Activated CD4-positive, alpha-beta T cell treated with anti-CD3 and anti-CD28 coated beads, Interleukin-2, amount 50 U/mL, for 24 hours (primary cell): ENCODE measurements at places on chromosomes 6 and 20.

DNA sequence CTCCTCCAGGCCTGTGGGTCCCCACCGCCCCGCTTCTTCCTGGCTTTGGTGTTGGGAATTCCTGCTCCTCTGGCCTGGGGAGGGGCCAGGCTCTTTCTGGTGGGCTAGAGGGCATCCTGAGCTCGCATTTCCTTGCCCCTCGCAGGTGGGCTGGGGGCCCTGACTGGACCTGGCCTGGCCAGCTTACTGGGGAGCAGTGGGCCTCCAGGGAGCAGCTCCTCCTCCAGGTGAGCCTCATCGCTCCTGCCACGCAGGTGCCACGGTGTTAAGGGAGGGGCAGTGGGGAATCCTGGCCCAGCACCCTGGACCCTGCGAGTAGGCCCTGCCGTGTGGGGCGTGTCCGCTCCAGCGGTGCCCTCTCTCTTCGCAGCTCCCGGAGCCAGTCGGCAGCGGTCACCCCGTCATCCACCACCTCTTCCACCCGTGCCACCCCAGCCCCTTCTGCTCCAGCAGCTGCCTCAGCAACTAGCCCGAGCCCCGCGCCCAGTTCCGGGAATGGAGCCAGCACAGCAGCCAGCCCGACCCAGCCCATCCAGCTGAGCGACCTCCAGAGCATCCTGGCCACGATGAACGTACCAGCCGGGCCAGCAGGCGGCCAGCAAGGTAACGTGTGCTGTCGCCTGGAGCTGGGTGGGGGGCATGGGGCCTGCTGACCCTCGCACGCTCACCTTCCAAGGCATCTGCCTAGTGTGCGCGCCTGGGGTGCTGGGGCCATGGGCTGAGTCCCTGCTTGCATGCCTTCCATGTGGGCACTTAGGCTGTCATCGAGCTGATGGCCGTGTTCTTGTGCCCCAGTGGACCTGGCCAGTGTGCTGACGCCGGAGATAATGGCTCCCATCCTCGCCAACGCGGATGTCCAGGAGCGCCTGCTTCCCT, 4.7 kb downstream of the ADRM1 start:
- DNase-seq = no peak

DNA sequence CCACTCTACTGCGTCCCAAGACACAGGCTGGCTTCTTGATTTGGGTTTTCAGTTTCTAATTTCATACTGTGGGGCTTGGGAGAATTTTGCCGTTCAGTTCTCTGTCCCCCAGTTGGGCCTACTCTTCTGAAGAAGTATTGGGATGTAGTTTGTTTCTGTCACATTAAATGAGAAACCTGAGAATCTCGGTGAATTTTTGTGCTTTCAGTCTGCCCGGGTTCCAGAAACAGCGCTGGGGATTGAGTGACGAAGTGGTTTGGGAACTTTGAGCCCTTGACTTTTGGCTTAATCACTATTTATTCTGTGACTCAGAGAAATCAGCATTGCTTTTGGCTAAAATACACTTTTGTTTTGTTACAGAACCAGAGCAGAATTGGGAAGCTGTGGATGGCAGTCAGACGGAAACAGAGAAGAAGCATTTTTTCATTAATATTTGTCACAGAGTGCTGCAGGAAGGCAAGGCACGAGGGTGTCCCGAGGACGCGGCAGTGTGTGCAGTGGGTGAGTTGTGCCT, 74.0 kb downstream of the IGF2R start:
- no peak for DNase-seq

- no peak for DNase-seq
Measured at GRCh38 chr6:14001329-14002012, 76.7 kb downstream of the RNF182 start.

DNA sequence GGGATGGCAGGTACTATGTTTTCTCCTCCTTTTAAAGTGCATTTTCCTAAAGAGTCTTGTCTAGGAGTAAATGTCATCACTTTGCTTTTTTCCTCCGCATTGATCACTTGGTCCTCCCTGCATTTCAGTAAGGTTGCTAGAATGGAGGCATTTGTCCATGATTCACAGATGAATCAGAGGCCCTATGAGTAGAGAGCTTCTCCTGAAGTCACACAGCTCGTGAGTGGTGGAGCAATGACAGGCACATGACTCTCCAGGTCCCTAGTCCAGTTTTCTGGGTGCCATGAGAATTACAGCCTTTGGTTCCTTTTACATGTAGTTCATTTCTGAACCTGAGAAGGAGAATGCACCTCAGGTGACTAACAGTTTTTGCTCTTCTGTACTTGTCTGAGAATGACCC, 50.5 kb downstream of the HLA-A start:
- DNase-seq = no peak

DNA sequence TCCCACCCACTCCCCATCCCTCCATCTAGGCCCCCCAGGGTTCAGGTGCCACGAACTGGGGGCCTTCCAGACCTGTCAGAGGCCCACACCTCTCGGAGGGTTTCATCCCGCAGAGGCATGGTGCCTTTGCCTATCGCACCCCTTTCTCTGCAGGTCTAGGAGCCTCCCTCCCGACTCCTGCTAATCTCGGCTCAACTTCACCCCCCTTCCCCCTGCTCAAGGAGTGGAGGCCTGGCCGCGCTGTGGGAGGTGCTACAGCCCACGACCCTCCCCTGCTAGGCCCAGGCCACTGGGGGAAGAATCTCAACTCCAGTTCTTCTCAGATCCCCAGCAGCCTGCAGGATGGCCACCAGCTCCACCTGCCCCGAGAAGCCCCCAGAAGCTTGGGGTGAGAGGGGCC, at the start of gene TULP1:
TSS of gene TULP1 (minus strand) at position 157 of the 400 bp plus-strand sequence. CDS start at position 119, 38 bp downstream.
- DNase-seq = no peak

DNA sequence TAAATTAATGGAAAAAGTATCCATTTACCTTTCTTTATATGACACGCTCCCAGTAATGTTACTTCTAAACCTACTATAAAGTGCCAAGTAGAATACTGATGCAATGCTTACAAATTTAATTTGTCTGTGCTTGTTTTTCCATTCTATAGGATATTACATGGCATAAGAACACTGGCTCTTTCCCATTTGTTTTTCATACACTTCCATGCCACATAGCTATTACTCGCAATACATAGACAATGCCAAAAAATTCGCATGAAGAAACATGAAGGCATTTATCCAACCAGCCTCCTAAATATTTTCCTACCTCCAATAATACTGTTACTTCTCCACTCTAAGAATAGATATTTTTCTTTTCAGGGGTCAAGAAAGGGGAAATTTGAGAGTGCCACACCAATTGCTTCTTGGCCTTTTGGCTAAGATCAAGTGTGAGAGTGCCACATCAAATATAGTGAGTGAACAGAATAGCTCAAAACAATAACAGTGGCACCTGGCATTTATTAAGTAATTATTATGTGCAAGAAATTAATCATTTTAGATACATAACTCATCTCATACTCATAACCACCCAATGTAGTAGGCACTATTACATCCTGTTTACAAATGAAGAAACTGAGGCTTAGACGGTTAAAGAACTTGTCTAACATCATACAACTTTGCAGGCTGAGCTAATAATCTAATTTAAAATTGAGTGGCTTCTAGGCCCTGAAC, 845 bp upstream of the DST start:
- DNase-seq = no peak

- DNase-seq = no peak
Measured at GRCh38 chr20:24109008-24109407, 120.4 kb upstream of the GGTLC1 start.

DNA sequence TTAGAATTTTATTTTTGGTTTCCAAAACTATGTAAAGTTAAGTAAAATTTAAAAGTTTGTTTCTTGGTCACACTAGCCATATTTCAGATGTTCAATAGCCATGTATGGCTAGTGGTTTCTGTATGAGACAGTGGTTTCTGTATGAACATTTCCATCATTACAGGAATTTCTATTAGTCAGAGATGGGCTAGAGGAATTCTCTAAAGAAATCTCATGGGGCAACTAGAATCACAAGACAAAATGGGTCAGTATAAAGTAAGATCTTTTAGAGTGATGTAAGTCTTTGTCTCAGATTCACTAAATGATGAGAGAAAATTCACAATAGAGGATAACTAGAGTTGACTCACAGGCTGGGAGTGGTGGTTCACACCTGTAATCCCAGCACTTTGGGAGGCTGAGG, 149.0 kb downstream of the FUT9 start:
- no peak for DNase-seq
